ENCODE measurements at places on chromosomes 5 and 9.

DNA sequence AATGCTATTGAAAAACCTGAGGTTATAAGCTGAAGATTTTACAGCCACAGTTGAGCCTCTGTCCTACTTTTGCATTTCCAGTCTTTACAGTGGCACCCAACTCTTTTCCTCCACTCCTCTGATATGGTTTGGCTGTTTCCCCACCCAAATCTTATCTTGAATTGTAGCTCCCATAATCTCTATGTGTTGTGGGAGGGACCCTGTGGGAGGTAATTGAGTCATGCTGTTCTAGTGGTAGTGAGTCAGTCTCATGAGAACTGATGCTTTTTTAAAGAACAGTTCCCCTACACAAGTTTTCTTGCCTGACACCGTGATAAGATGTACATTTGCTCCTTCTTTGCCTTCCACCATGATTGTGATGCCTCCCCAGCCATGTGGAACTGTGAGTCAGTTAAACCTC lies 646.1 kb upstream of the SEMA6A start:
- DNase-seq = no peak

GRCh38 chr9:22068369-22068768 lies 59.3 kb upstream of the CDKN2B start:
- DNase-seq = no peak

DNA sequence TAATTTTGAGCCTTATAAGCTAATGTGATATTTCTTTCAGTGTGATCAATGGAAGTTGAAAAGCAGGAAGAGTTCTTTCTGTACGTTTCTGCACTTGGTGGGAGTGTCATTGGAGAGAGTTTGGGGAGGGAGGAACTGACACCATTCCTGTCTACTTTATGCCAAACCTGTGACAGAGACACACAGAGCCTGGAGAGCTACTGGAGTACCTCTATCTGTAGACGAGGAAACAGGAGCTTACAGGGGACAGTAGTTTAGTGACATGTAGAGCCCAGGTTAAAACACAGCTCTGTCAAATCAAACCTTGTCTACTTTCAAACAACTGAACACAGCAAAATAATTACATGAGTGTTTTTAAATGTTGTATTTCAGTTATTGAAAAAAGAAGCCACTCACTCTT lies 103.6 kb downstream of the PDE4D start:
- no peak for DNase-seq

GRCh38 chr9:5851445-5851844 lies 18.5 kb upstream of the ERMP1 start:
- DNase-seq = no peak

DNA sequence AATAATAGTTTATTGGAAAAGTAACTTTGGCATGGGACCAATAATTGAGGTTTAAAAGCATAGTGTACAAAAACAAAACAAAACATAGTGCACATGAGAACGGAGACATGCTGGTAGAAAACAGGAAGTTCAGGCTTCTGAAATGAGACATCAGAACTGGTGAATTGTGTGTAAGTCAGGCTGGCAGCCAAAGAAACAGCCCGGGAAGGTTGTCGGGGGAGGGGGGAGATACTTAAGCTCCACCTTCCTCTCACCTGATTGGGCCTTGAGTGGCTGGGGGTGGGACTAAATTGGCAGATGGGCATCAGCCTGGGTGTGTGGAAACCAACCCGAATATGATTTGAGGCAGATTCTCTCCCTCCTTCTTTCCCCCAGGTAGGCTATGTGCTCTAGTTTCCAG lies 256.3 kb downstream of the SMARCA2 start:
- no peak for DNase-seq

- DNase-seq = no peak
Measured at GRCh38 chr5:81017320-81017719, 57.2 kb downstream of the RASGRF2 start.
